Mononuclear cell (primary cell): ENCODE measurements at places on chromosomes 2 and 18. TPM values are rescaled to one million over a fixed set of nuclear protein-coding genes. Genes with fewer than 3 reads are reported as not detected.

The TACR1 gene
- under 0.01 TPM for total RNA-seq

The CCDC141 gene
- total RNA-seq, result 33.9 TPM

The SKOR2 gene
- not detected for total RNA-seq

The CNTNAP5 gene
- total RNA-seq, result not detected

The EIPR1 gene
- total RNA-seq, result 10.0 TPM

The C2orf66 gene
- not detected for total RNA-seq
